ENCODE measurements at places on chromosomes 11 and 22.
A peak's percentile ranks its signal among the peaks of the same experiment; 100 is the strongest.

GRCh38 chr11:70519117-70519516, 120.8 kb downstream of the CTTN start:
- no peak for DNase-seq

DNA sequence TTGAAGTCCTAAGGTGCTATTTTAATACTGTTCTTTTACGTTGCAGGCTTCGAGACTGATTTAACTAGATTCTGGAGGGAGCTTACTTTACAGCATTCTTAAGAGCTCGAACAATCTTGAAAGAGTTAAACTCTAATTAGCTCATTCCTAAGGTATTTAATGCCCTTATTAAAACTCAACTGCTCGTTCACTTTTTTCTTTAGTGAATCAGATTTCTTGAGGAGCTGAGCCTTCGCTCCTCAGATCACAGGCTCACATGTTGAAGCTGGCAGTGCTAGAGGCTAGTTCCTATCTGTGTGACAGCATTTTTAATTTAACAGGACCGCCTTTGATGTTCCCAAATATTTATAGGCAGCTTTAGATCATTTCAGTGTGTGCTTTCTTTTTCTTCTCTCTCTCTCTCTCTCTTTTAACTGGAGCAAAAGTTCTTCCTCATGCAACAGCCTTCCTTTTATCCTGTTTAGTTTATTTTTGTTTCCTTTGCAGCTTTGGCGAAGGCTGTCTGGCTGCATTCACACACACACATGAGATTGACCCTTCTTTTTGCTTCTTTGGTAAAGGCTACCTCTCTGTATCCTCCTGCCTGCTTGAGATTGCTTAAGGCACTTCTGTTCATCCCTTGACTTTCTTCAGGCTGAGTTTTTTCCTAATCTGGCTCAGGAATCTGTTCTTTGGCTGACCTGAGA, 21.0 kb downstream of the ZNRF3 start:
- DNase-seq = no peak

DNA sequence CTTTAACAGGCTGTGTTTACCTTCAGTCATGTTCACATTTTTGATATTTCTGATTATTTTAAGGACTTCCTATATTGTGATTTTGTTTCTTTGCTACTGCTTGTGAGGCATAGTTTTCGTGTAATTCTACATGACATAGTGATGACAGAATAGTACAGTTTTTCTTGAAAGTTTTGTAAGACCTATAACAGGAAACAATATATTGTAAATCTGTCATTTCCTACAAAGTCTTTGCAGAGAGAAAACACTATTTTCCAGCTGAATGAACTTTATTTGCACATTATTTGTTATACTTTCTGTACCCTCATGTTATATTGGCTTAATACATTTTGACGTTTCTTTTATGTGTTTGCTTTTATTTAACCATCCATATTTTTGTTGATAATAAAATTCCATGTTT, 191.1 kb downstream of the TMEM135 start:
- no peak for DNase-seq

DNA sequence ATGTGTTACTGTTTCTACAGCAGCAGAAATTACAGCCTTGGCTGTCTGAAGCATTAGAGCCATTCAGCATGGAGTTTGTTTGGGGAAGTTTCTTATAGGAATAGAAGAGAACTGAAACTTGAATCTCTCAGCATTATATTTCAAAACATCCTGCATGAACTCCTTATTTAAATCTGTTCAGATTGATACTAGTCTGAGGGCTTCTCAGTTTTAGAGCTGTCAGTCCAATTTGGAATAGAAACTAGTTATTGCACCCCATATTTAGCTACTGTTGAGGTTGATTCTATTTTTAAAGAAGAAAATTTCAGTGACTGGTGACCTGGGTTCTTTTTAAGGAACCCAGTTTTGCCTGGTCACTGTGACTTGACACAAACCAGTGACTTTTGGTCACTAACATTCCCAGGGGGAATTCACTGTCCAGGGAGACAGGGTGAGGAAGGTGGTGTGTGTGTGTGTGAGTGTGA, 126.0 kb upstream of the TTC12 start:
- DNase-seq = no peak

DNA sequence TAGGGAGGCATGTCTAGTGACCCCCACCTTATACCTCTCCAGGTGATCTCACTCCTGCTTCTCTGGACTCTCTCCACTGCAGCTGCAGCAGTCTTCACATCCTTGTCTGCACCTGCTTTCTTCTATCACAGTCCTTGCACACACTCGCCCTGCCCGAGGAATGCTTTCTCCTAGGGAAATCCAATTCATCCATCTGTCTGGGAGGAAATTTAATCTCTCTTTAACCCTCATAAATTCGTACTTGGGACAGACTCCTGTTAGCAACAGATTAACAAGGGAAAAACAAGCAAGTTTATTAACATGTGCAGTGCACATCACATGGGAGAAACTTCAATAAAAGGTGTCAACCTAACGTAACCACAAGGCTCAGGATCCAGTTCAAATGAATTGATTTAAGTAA, 11.3 kb upstream of the RCN1 start:
- DNase-seq = no peak

GRCh38 chr11:77636731-77637344, 756 bp downstream of the CLNS1A start:
- no peak for DNase-seq

GRCh38 chr11:77052518-77052917, 14.3 kb upstream of the CAPN5 start:
- no peak for DNase-seq

GRCh38 chr22:29994027-29994715, 86.1 kb upstream of the HORMAD2 start:
- no peak for DNase-seq

- DNase-seq = no peak
These were observed 29.3 kb upstream of the PPP2R1B start for GRCh38 chr11:111795334-111795985.

GRCh38 chr11:68014157-68014946, 4.2 kb downstream of the ALDH3B1 start:
- DNase-seq = no peak

- DNase-seq = no peak
These were observed 17.7 kb downstream of the MGAT3 start for GRCh38 chr22:39474351-39475111.

- no peak for DNase-seq
These were observed 79.4 kb upstream of the NAV2 start for GRCh38 chr11:19633276-19633675.

GRCh38 chr11:68929706-68930570, 26.2 kb downstream of the IGHMBP2 start:
- DNase-seq = no peak

DNA sequence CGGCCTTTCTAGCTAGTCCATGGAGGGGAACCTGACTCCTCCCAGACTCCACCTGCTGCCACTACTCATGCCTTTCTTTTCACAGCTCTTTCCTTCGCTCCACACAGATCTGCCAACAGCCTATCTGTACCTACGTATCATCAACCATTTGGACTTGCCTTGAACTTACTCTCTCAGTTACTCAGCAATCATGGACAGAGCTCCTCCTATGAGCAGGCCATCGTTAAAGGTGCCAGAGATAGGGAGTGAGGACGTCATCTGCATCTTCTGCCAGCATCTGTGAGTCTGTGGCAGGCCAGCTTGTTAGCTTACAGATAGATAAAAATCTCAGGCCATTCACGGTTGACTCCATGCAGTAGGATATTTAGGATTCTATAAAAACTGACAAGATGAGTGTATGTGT, 162.9 kb upstream of the ZBED5 start:
- DNase-seq = no peak

GRCh38 chr22:19179497-19180048, 1.0 kb upstream of the SLC25A1 start:
- DNase-seq = no peak

DNA sequence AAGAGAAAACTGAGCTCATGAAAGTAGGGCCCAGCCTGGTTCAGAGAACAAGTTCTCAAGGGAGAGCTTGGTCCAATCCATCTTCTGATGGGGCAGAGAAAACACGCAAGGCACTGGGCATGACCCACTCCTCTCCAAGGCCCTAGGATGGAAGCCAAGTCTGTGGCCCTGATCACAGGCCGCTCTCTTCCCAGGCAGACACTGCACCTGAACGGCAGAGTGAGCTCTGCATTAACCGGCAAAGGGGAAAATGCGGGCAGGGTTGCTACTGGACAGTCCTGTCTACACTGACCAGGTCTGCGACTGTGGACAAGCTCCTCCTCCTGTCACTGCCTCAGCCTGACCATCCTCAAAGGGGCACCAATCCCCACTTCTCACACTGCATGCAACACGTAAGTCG, 49.3 kb downstream of the SGSM3 start:
- DNase-seq = no peak

DNA sequence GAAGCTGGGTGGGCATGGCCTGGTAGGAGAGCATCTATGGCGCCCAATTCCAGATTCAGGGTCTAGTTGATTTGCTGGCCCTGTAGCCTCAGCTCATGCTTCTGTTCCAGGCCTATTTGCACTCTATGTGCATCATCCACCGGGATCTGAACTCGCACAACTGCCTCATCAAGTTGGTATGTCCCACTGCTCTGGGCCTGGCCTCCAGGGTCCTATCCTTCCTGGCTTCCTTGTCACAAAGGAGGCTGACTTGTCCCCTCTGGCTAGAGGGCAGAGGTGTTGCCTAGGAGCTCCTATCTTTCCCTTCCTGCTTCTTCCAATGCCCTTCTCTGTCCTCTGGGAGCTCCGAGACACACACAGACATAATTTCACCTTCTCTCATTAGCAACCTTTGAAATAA, 21.3 kb downstream of the PIK3IP1 start:
- no peak for DNase-seq

DNA sequence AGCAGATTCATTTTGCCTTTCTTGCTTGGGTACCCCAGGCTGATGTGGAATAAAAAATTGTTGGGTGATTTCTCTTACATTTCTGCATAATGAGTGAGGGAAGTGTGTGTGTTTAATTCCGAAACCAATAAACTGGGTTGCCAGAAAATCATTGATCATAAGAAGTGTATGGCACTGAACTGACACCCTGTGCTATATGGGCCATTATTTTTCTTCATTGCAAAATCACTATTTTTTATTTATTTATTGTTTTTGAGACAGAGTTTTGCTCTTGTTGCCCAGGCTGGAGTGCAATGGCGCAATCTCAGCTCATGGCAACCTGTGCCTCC, 14.6 kb upstream of the HIKESHI start:
- DNase-seq = no peak

DNA sequence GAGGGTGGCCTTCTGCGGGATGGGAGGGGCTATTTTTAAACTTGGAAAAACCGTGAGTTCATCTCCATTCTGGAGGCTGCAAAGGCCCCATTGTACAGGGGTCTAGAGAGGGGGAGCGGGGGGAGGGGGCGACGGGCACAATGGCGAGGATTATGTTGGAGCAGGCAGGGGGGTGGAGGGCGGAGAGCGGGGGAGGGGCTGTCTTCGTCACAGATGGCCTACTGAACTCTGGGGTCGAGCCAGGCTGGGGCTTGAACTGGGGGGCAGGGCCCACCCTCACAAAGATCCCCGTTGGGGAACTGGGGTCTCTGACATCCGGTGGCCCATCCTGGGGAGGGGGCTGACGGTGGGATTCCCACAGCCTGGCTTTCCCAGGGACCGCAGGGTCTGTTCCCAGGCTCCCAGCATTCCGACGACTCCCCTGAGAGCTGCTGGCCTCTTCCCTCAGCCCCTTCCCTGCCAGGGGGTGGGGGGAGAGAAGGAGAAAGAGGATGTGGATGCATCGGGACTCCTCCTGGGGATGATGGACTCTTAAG, 3.4 kb upstream of the MCAM start:
- no peak for DNase-seq

DNA sequence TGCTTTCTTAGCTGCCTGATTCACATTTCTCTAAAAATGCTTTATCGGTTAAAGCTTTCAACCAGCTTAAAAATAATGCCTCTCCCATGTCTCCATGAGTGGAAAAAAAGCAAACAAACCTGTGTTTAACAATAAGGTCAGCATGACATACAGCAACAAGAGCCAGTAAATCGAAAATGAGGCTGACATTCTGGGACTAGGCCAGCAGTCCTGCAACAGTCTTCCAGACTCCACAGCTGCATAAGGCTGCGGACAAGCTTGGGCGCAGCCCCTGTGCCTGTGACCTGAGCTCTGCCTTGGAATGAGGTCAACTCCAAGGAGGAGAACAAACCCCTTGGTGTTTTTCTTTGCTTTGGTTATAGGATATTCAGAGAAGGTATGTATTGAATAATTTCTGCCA, 95.5 kb downstream of the PGR start:
- DNase-seq = no peak

DNA sequence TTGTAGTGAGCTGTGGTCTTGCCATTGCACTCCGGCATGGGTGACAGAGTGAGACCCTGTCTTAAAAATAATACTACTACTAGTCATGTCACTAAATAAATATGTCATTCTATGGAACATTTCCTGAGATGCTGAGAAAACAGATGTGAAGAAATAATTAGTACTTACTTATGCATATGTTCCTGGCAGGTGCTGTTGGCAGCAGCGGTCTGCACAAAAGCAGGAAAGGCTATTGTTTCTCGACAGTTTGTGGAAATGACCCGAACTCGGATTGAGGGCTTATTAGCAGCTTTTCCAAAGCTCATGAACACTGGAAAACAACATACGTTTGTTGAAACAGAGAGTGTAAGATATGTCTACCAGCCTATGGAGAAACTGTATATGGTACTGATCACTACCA, 8.8 kb downstream of the ARCN1 start:
- DNase-seq = no peak

DNA sequence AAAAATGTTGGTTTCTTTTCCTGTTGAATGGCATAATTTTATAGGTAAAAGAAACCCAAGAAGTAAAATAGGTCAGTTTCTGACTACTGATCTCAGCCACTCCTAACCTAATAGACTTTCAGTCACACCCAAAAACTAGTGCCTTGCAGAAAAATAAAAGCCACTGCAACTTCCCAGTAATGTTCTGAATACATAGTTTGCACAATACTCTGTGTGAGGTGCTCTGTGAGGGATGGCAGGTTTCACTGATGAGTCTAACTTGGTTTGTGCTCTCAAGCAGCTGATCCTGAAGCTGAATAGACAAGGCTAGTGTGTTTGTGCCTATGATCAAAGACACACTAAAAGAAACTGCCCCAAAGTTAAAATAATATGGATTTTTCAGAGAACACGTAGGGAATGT, 758.3 kb downstream of the NELL1 start:
- DNase-seq = no peak

- peak; percentile 61 for DNase-seq
These were observed 79.6 kb downstream of the ME3 start for GRCh38 chr11:86592659-86593451.

DNA sequence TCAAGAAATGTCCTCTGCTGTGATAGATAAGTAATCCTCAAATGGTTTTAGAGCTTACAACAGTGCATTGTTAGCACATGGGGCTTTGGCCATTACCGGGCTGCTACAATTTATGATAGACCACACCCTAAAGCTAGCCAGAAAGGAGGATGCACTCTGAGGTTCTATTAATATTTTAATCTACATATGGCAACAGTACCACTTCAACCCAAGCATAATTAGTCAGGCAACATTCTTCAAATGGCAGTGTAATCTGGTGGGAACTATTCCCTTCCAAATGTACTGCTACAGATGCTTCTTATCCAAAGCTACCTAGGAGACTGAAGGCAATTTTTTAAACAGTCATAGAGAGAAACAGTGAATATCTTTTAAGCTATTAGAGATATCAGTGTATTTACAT, 697.6 kb downstream of the KCNA4 start:
- DNase-seq = no peak
